T-cell (primary cell): ENCODE measurements at places on chromosomes 13 and 19. TPM values are rescaled to one million over a fixed set of nuclear protein-coding genes. Genes with fewer than 3 reads are reported as not detected.

- no peak for DNase-seq
These were observed 204.0 kb upstream of the GPR12 start for GRCh38 chr13:26964278-26965250.

DNA sequence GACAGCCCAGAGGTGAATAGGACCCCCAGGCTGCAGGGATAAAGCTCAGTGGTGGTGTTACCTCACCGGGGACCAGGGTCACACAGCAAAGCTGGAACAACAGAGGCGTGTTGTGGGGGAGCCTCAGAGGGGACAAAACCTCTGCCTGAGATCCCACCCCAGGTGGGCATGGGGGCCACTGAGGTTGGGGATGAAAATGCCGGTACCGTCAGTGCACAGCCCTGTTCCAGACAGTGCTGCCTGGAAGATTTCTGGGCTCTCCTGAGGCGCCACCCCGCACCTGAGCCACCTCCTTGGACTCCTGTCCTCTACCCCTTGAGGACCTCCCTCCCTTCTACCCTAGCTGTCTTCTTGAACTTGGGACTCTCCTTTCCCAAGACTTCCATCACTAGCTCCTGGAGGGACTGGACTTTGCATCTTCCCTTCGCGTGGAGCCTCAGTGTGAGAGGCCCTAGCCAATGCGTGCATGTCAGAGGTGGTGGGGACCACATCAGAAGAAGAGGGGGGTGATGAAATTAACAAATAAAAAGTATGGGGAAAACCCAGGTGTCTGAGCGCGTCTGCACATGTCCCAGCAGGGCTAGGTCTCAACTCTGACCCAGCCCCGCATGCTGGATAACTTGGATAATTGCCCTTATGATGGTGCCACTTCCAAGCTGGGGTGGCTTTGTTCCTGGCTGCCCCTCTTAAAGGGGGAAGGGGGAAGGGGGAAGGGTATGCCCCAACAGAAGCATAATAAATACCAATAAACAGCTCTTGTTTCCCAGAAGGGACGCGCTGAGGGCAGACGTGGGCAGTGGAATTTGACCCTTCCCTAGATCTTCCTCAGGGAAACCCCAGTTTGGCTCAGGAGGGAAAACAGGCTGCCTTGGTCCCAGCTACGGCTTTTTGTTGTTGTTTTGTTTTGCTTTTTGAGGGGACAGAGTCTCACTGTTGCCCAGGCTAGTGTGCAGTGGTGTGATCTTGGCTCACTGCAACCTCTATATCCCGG is 11.6 kb downstream of the CNFN start:
- DNase-seq = no peak

Gene NLRP4
- total RNA-seq = not detected

Gene NKG7
- total RNA-seq = 105 TPM

GRCh38 chr13:100090861-100091260 is 2.0 kb downstream of the PCCA start:
- DNase-seq = no peak

GRCh38 chr13:28820099-28821051 is at the start of gene MTUS2:
MTUS2 (plus strand) TSS chr13:28820339.
- DNase-seq = no peak

- no peak for DNase-seq
These were observed 2.5 kb upstream of the PDX1 start for GRCh38 chr13:27917121-27917947.

GRCh38 chr19:43639519-43640423 is at the start of gene CADM4:
CADM4 (minus strand) TSS chr19:43639850; CDS start chr19:43639790, 60 bp downstream.
- peak; percentile 44 for DNase-seq

DNA sequence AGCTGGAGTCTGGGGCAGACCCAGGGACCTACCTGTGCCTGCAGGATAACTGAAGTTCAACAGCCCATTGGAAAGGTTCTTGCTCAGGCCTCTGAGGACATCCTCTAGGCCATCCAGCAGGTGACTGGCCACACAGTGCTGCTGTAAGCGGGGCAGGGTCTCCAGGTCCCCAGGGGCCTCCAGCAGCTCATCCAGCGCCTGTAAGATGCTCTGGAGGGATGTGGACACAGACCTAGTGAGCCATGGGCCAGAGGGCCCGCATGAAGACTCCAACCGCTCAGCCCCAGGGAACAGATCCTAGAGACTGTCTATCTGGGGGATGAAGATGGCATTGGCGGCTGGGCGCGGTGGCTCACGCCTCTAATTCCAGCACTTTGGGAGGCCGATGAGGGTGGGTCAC is 14.0 kb downstream of the ADGRE2 start:
- no peak for DNase-seq

DNA sequence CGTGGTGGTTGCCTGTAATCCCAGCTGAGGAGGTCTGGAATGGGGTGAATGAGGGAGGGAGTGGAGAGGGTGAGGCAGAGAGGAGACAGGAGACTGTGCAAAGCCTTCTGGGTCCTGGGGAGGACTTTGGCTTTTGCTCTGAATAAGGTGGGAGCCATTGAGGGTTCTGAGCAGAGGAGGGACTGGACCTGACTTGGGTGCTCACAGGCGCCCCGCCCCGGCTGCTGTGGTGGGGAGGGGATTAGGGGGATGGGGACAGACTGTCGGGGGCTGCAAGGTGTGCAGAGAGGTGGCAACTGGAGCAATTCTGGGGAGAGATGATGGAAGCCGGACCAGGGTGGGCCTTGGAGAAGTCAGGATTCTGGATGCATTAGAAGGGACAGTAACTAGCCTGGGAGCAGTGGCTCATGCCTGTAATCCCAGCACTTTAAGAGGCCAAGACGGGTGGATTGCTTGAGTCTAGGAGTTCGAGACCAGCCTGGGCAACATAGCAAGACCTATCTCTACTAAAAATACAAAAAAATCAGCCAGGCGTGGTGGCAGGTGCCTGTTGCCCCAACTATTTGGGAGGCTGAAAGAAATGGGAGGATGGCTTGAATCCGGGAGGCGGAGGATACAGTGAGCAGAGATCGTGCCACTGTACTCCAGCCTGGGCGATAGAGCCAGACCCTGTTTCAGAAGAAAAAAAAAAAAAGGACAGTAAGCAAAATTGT is 16.1 kb upstream of the NANOS3 start:
- no peak for DNase-seq

Gene SIGLEC11
- 0.23 TPM for total RNA-seq

DNA sequence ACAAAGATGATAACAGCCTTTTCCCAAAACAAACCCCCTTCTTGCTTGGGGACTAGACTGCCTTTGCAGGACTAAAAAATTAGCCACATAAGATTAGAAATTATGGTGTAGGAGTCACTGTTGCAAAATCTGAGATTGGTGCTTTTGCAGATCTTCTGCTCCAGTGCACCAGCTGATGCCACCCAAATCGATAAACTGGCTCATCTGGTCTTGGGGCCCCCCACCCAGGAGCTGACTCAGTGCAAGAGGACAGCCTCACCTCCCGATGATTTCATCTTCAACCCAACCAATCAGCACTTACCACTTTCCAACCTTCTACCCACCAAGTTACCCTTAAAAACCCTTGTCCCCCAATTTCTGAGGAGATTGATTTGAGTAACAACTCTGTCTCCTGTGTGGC is 47.1 kb upstream of the PEPD start:
- DNase-seq = no peak

Gene KLF1
- total RNA-seq = not detected

Gene MEIOSIN
- not detected for total RNA-seq

DNA sequence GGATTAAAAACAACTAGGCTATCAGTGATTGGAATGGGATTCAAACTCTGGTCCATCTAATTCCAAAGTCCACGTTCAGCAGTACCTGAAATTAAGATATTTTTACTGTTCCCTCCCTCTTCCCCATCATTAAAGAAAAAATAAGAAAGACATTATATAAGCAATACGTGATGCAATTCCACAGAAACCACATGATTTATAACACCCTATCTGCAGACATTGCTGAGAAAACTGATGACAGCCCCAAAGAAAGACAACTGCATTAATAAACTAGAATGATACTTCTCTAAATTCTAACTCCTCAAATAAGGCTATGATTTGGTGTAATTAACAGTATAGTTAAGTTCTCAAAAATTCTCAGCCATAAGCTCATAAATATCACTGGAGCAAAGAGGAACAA is 19.1 kb downstream of the LNX2 start:
- no peak for DNase-seq

DNA sequence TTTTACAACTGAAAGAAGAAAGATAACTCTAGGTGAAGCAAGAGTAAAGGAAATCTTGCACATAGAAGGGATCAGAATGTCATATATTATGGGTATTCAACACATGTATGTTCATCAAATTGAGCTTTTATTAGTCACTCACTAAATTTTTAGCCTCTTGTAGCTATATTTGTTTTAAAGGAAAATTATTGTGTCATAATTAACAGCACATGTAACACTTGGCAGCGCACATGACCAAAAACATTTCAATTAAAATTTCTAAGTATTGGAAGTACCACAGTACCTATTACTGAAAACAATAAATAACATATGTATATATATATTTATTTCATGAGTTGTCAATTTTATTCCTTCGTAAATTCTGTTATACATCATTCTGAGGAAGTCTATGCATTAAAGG is 2800.4 kb downstream of the PCDH9 start:
- DNase-seq = no peak

GRCh38 chr19:10667867-10668266 is 13.7 kb downstream of the ILF3 start:
- no peak for DNase-seq

DNA sequence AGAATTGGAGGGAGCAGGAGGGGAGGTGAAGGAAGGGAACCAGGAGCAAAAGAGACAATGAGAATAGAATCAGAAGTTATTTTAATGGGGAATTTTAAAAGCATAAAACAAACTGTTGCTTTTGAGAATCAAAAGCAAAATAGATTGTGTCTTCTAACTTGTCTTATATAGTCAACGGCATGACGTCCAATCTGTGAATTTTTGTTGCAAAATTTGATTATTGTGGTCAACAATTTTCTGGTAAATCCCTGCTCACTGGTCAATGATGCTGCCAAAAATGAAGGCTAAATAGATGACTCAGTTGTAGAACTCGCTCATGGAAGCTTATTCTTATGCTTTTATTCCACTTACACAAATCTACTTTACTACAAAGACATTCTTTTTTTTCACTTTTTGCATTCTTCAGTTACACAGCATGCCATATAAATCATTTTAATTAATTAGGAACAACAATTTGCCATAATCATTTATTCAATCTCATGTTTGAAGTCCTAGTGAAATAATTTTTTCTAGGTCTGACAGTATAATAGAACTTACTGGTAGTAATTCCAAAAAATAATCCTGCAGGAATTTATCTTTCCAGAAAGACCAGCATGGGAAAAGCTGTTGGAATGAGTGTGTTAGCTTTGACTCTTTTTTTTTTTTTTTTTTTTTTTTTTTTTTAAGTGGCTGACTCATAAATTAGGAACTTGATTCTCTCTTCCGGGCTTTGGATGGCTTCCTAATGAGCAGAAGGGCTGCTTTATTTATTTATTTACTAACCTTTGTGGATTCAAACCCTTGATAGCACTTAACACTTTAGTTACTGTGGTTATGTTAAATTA is 256.9 kb downstream of the SPRY2 start:
- DNase-seq = no peak

DNA sequence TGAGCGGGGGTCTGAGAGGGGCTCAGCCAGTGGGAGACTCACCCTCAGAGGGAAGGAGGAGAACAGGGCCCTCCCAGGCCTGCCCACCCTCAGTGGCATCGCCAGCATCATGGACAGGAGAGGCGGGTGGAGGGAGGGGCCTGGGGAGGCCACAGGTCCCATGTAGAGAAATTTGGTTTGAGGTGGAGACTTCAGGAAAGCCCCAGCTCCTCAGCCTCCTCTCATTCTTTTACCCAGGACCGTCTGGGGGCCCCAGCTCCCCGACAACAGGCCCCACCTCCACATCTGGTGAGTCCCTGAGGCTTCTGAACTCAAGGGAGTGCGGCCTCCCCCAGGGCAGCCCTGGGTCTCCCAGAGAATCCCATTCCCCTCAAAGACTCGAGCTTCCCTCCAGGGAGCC is 3.1 kb downstream of the LILRB1 start:
- DNase-seq = no peak

Gene LSM7
- 86.7 TPM for total RNA-seq

DNA sequence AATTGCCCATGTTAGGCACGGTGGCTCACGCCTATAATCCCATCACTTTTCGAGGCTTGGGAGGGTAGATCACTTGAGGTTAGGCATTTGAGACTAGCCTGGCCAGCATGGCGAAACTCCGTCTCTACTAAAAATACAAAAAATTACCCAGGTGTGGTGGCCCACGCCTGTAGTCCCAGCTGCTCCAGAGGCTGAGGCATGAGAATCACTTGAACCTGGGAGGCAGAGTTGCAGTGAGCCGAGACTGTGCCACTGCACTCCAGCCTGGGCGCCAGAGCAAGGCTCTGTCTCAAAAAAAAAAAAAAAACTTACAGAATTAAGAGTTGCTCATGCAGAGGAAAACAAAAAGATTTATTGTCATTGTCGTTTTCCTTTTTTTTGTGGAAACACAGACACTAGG is 3.4 kb upstream of the PSMC4 start:
- no peak for DNase-seq

GRCh38 chr13:62093984-62094780 is 678.5 kb upstream of the PCDH20 start:
- DNase-seq = no peak

DNA sequence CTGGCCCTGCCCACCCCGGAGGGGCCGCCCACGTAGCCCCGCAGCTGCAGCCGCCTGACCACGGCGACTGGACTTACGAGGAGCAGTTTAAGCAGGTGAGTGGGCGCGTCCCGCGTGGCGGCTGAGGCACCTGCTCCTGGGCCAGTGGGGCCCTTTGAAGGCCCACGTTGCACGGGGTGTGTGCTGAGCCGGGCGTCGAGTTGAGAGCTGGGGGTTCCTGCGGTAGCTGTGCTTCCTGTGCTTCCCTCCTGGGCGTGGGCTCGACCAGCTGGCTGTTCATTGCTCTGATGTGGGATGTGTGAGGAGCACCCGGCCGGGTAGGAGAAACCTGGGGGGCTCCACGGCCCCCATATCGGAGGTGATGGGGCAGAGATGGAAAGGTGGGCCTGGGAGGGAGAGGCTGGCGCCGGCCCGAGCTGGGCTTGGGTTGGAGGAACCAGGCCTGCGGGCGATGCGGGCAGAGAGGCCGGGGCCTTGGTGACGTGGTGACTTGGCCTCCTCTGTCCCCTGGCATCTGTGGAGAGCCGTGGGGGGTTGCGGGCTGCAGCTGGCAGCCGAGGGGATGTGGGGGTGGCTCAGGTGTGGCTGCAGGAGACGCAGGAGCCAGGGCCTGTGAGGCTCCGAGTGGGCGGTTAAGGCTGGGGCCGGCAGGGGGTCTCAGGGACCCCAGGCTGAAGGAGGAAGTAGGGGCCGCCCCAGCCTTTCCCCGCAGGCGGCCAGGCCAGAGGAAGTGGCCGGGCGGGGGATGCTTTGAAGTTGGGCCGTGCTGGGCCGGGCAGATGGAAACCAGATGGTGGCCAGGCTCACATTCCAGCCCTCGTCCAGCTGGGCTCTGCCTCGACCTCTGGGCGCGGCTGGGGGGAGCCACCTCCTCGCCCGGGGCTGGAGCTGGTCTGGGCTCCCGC is 7.1 kb downstream of the ARID3A start:
- peak; percentile 41 for DNase-seq

GRCh38 chr13:52983836-52984235 is 44.8 kb upstream of the OLFM4 start:
- DNase-seq = no peak
